ENCODE measurements at places on chromosomes 1 and 21. TPM values are rescaled to one million over a fixed set of nuclear protein-coding genes. Genes with fewer than 3 reads are reported as not detected.
A peak's percentile ranks its signal among the peaks of the same experiment; 100 is the strongest.

Gene ATAD3A
- 28.3 TPM for total RNA-seq

Gene SPRR1A
- total RNA-seq: not detected

Gene AMPD1
- total RNA-seq: not detected

Gene B3GALT2
- 0.69 TPM for total RNA-seq

Gene PODN
- total RNA-seq: 20.6 TPM

Gene FAM72D
- 0.18 TPM for total RNA-seq

Gene AMY1C
- total RNA-seq: not detected

Gene ADORA3
- total RNA-seq: 2.3 TPM

DNA sequence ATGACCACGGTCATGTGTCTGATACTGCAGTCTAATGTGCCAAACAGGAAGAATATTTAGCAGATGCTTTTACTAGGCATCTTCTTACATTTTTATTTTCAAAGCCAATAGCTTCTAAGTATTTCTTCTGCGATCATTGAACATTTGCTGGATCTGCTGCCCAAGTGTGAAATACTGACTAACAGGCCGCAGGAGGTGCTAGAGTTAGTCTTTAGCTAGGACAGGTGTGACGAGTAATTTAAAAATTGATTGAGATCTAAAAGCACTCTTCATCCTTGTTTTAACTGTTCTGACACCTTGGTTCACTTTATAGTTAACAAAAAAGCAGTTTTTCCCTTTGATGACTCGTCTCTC lies 748 bp upstream of the FAM78B start:
- DNase-seq: no peak

GRCh38 chr1:31936278-31936980 lies 1.7 kb downstream of the PTP4A2 start:
- no peak for DNase-seq

DNA sequence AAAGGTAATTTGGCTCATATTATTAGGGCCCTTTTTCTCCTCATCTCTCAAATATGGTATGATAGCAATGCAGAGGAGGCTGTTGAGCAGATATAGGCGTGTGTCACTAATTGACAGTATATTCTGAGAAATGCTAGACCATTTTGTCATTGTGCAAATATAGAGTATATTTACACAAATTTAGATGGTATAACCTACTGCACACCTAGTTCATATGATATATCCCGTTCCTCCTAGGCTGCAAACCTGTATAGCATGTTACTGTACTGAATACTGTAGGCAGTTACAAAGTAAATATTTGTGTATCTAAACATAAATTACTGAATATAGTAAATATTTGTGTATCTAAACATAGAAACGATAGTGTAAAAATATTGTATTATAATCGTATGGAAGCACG lies 8.6 kb downstream of the ZBTB37 start:
- DNase-seq: no peak

DNA sequence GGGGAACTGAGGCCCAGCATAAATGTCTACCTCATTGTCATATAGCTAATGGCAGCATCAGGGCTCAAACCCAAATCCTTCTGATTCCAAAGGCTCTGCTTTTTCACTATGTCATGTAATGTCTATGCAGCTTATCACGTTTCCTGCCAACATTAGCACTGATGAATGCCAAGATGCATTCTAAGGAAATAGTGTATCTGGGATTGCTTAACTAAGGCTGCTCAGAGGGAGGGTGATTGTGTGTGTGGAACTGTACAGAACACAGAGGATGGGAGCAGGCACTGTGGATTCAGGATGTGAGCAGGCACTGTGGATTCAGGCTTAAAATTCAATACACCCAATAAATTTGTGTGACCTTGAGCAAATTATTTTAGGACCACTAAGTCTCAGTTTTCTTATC lies 456.4 kb upstream of the DEPDC1 start:
- no peak for DNase-seq

DNA sequence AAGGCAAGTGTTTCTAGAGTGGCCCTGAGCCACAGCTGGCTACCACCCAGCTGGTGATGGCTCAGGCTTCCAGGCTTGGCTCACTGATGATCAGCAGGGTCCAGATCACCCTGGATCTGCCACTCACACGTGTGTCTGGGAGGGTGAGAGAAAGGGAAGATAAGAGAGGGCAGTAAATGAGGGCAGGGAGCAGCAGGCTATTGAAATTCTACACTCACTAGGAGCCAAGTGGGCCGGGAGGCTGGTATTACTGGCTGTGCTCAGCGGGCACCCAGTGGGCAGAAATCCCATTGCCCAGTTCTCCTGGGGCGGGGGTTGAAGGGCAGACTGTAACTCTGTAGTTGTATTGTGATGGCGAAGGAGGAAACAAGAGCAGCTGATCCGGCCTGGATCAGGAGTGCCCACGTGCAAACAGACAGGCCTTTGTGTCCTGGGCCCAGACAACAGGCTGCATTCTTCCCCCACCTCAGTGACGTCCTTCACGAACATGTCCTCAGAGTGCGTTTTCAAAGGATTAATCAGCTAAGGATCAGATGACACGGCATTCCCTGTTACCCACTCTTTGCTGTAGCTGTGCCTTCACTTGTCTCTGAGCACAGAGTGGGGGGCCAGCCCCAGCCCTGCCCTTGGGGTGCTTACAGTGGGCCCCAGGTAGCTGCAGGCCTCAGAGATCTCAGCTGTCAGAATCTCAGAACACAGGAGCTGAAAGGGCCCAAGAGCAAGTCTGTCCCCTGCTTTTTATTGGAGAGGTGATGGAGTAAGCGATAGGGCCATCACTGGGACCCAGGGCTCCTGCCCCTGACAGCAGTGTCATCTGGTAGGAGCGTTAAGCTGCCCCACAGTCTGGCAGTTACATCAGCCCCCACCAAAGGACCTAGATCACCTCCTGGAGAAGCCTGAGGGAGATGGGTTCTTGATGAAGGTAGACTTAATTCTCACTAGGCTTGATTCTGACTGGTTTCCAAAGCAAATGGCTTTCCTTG lies 60.5 kb downstream of the ATP1A1 start:
- DNase-seq: peak; percentile 35

DNA sequence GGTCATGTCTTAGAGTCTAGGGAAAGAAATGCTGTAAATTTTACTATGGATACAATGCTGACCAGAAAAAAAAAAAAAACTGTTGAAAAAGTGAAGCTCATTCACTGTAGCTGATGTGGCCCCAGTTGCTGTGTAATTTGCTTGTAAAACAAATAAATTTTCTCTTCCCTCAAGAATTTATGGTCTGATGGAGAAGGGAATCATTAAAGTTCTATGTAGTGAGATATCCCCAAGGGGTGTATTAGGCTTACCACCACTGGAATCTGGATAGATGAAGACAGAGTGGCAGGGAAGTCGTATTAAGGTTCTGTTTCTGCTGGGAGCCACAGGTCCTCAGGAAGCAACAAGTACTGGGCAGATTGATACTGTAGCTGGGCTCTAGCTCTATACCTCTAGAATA lies 860.0 kb downstream of the LTN1 start:
- DNase-seq: no peak

DNA sequence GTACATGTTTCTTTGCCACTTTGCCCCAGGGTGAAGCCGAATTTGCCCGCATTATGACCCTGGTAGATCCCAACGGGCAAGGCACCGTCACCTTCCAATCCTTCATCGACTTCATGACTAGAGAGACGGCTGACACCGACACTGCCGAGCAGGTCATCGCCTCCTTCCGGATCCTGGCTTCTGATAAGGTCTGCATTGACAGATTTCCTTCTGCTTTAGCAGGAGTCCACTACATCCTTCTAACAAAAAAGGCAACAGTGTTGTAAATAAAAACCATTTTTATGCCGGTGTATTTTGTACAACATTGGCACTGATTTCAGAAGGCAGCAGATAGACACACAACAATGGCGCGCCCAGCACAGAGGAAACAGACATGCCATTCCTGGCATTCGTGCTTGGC lies 34.1 kb upstream of the MTR start:
- no peak for DNase-seq

GRCh38 chr1:84497631-84498275 lies 8.4 kb upstream of the SPATA1 start:
- DNase-seq: no peak

DNA sequence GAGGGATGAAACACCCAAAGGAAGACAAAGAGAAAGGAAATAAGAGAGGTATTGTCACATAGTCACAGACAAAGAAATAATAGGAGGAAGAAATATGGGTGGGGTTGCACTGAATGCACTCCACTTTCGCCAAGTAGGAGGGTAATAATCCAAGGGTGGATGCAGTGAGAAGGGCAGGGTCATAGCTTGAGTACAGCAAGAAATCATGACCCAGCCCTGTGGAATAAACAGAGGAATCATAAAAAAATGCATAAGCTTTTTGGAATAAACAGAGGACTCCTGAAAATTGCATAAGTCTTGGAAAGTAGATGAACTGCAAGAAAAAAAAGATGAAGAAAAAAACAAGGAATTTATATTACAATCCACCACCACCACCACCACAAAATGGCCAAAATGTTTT lies 53.1 kb upstream of the CD55 start:
- no peak for DNase-seq

GRCh38 chr1:42981871-42982270 lies 23.2 kb upstream of the SLC2A1 start:
- no peak for DNase-seq

GRCh38 chr1:7482077-7482476 lies 289.0 kb upstream of the VAMP3 start:
- no peak for DNase-seq

DNA sequence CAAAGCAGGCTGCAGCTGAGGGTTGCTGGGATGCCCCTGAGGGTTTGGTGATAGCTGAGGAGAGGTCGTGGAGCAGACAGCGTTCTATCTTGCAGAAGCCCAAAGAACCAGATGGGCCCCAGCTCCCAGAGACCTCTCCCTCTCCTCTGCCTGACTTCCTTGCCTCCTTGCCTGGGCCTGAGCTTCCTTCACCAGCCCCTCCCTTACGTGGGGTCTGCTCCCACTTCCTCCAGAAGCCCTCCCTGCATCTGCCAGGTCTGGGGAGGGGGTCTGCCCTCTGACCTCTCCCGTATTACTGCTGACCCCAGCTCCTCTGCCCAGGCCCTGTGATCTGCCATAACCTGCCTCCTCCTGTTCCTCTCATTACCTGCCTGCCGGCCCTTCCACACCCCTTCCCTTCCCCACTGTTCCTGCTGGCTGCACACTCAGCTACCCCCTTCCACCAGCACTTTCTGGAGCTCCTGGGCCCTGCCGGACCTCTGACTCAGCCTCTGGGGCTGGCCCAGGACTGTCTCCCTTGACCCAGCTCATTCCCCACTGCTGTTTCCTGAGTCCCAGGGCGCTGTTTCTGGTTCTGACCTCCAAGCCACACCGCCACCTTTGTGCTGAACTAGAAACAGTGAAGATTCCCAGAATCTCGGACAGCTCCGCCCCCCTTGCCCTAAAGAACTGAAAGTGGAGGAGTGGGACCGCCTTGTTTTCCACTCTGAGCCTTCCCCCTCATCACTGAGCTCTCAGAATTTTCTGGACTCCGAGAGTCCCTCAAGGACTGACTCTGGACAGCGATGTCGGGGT lies 237.7 kb upstream of the C1orf174 start:
- no peak for DNase-seq

DNA sequence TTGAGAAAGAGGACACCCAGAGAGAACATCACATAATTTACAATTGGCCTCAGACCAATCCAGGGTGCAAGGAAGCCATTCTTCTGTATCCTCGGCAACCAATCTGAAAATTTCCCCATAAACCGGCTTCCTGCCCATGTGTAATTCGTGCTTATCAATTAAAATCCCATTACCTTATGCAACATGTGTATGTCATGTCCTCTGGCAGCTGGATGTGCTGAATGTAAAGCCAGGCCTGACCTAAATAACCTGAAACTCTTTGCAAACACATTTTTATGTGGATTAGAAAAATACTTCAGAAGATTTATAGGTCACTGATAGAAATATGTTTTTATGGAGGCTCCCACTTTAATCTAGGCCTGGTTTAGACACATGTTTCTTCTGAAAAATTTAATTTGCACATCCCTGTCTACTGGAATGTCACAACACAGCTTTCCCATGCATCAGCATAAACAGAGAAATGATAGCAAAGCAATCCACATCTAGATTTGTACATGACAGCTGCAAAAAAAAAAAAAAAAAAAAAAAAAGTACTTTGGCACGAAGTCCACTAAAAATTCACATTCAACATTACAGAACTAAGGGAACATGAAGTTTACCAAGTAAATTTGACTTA lies 69.4 kb upstream of the SAMSN1 start:
- DNase-seq: no peak

GRCh38 chr1:40302475-40302874 lies 14.6 kb downstream of the COL9A2 start:
- DNase-seq: peak; percentile 15

DNA sequence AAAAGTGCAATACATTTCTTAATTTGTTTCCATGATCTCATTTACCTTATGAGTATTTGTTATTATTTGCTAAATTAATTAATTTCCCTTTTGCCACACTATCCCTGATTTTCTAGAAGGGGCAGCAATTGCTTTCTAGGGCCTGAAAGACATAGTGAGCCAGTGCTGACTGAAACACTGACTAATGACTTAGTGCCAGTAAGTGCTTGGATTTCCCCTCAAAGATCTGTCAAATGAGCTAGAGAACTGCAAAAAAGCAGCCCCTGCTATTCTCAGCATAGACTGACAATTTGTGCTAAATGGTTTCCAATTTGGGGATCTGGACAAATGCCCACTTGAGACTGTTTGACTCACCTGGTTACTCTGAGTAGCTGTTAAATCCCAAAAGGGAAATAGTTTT lies 35.6 kb upstream of the USH2A start:
- DNase-seq: no peak

GRCh38 chr1:103525114-103525606 lies 339 bp upstream of the RNPC3 start:
- no peak for DNase-seq

- no peak for DNase-seq
Observed at GRCh38 chr1:238264951-238265350, 374.2 kb upstream of the ZP4 start.

DNA sequence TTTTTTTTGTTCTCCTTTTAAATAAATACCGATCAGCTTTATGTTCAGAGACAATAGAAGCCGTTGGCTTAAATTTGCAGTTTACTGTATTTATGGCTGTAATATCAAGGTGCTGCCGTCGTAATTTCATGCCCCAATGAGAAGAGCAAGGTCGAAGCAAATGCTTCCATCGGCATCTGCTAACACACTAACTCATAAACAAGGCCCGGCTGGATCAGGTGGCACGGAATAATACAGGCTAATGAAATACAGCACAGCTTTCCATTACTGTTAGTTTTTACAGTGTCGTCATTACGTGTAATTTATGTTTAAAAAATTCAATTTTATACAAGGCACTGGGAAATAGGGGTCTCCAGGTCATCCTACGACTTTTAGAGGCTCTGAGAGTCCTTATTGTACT lies 119.0 kb downstream of the PEX14 start:
- DNase-seq: no peak

GRCh38 chr1:1307261-1307922 lies 338 bp downstream of the ACAP3 start:
- DNase-seq: no peak

GRCh38 chr1:30084909-30085571 lies 638.3 kb downstream of the MATN1 start:
- DNase-seq: no peak

Measured in adrenal gland (tissue), 19 donors.